ENCODE measurements at places on chromosomes 7 and 10.

DNA sequence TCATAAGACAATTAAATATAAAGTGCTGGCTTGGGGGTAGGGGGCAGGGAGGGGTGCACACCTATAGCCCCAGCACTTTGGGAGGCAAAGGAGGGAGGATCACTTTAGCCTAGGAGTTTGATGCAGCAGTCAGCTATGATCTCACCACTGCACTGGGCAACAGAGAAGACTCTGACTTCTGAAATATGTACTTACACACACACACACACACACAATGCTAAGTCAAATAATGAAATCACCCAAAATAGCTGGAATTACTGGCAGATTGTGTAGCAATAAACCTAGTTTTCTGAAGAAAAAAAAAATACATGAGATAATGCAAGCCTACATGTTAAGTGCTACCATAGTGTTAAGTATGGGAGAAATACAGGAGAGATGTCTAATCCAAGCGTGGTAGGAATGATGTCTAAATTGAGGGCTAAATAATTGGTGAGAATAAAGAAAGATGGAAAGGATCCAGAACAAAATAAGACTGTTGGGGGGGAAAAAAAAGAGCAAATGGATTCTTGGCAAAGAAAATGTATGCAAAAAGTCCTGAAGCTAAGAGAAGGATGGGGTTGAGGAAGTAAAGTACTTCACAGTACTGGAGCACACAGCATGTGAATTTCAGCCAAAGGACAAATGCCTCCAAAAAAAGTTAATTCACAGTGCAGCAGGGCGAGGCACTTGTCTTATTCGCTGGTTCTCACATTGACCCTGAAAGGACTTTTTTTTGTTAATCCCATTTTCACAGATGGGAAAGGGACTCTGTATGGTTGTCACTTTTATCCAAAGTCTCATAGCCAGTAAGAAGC, 73.9 kb downstream of the IGF2BP3 start:
- no peak for DNase-seq

- no peak for DNase-seq
Measured at GRCh38 chr10:118445535-118445934, 103.4 kb upstream of the FAM204A start.

- DNase-seq: no peak
Measured at GRCh38 chr7:78099715-78100394, 301.3 kb downstream of the PHTF2 start.

DNA sequence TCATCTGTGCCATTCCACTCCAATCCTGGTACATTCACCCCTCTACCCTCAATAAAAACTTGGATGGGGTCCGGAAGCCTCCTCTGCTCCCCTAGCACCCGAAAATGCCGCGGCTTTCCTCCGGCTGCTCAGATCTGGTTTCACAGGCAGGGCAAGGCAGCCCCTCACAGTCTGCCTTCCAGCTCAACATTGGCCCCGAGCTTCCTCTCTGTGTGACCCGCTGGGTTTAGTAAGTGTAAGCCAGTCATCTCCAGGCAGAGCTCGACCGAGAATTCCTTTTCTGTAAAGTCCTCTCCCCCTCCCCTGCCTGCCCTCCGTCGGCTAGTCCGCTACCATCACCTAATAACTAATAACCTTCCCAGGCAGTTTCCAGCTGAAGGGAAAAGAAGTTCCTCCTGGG, 3.4 kb downstream of the INHBA start:
- no peak for DNase-seq

All from naive thymus-derived CD4-positive, alpha-beta T cell (primary cell).